ENCODE measurements at places on chromosomes 2 and 18. TPM values are rescaled to one million over a fixed set of nuclear protein-coding genes. Genes with fewer than 3 reads are reported as not detected.

Gene CNTNAP5
- total RNA-seq: not detected

Gene BCL2
- total RNA-seq: 1.9 TPM

Gene EMILIN1
- 388 TPM for total RNA-seq

Gene TMEFF2
- total RNA-seq: 0.16 TPM

Gene AQP12B
- not detected for total RNA-seq

Gene NETO1
- total RNA-seq: 0.54 TPM

Gene C2orf81
- total RNA-seq: 0.49 TPM

Gene CBLN2
- not detected for total RNA-seq

Gene FAHD2B
- total RNA-seq: 4.5 TPM

Gene CRYBA2
- total RNA-seq: not detected

Gene SKOR2
- total RNA-seq: not detected
